ENCODE measurements at places on chromosomes 6 and 20.

DNA sequence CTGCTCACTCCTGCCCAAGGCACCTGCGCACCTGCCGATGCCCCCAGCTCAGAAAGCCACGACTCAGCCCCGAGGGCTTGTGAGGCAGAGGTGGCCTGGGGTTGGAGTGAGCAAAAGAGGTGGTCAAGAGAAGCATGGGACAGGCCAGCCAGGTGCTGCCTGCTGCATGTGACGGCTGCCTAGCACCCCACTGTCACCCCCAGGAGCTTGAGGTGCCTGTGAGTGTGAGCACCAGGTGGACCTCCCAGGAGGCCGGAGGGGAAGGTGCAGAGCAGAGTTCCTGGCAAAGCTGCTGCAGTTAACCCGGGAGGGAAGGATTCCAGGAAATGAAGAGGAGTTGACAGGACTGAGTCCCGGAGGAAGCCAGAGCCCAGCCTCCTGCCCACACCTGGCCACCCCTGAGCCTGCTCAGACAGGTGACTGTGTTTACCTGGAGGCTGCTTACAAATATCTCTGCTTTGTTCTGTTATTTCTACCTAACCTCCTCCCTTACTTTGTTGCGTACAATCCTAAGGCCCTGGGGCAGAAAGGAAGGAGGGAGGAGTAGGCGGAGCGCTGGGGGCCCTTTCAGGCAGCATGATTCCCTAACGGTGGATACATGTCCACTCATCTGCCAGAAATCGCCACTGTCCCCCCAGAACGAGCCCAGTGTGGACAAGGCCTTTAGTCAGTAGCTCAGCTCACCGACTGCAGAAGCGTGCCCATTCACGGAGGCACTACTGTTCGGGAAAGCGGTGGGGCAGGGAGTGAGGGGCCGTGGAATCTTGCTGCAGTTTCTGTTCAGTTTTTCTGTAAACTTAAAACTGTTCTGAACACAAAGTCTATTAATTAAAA, 87.5 kb upstream of the MPC1 start:
- no peak for DNase-seq

DNA sequence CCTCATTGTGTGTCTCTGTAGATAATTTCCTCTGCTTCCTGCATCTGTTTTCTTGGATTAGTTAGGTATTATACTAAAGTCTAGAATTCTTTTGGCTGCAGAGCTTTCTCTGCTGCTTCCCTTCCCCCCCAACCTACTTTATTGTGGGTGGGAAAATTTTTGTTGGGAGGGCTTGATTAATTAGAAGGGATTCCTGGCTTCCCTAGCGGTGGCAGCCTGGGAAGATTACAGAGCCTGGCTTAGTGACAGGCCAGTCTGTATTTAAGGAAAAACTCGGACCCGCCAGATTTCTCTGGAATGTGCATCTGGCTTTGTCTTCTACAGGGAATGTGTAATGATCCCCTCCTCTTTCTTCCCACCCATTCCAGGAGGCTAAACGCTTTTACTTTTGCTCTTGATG, 31.2 kb downstream of the SLX4IP start:
- DNase-seq, result no peak

- no peak for DNase-seq
Measured at GRCh38 chr20:44731657-44732056, 14.0 kb upstream of the KCNK15 start.

- no peak for DNase-seq
Measured at GRCh38 chr6:93177438-93177837, 241.9 kb downstream of the EPHA7 start.

- DNase-seq, result no peak
Measured at GRCh38 chr6:39209911-39210310, 19.4 kb downstream of the KCNK5 start.

DNA sequence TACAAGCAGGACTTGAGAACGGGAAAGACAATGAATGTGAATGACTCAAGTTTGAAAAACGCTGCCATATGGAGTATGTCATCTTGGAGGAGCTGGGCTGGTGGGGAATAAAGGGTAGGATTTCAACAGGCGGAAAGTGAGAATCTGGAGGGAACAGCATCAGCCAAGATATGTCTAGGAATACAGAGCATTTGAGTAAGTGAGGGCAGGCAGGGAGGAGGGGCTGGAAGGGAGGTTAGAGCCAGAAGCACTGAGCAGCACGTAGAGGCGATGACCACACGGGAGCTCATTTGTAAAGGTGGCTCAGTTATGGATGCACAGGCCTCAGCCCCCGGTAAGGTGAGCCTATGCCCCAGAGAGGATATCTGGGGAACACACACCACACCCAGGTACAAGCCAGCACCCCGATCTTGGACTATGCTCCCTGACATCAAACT, 115.1 kb downstream of the ZMYND8 start:
- no peak for DNase-seq

DNA sequence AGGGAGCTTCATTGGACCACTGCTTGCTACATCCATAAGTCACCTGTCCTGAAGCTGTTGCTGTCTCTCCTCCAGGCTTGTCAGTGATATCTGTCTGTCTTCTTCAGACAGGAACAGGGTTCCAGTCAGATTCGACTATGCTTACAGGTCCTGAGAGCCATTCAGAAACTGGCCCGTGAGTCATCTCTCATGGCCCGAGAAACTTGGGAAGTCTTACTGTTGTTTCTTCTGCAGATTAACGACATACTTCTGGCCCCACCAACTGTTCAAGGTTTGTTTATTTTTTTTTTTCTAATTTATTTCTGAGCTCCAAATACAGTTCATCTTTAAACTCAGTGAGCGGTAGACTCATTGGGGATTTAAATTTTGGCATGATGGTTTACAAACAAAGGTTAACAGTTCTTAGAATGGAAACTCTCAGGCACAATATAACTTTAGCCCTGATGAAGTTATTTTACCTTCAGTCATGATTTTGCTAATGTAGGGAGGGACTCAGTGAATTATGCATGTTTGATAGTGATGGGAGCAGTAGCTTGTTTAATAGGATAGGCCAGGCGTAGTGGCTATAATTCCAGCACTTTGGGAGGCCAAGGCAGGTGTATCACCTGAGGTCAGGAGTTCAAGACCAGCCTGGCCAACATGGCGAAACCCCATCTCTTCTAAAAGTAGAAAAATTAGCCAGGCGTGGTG, 24.7 kb downstream of the RALGAPB start:
- DNase-seq, result no peak

DNA sequence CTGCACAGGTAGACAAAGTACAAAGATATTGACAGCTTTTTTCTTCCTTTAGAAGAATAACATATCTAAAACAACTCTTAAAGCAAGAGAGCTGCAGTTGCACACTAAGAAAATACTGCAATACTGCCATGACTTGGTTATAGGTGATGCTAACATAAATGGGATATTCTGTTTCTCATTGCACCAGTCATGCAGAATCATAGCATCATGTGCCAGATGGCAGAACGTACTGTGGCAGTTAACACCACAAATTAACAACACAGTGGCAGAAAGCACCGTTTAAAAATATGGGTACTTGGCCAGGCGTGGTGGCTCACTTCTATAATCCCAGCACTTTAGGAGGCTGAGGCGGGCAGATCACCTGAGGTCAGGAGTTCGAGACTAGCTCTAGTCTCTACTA, 7.4 kb downstream of the ASXL1 start:
- no peak for DNase-seq

DNA sequence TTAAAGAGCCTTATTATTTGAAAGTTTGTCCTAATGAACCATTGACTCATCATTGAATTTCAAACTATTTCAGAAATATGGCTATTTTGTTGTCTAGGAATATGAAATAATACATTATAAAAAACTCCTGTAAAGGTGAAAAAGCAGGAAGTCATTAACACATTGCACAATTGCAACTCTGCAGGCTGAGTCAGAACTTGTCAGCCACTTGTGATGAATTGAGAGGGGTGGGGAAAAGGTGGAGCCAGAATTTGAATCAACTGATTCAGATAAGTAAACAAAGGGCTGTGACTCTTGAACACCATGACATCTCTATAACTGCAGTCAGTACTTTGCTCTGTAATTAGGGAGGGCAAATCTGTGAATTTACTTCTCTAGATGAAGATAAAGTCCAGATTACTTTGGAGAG, 6.0 kb downstream of the C6orf141 start:
- no peak for DNase-seq

GRCh38 chr20:50866831-50867230, 64.4 kb downstream of the ADNP start:
- no peak for DNase-seq

GRCh38 chr6:148864941-148865340, 118.1 kb downstream of the UST start:
- no peak for DNase-seq

DNA sequence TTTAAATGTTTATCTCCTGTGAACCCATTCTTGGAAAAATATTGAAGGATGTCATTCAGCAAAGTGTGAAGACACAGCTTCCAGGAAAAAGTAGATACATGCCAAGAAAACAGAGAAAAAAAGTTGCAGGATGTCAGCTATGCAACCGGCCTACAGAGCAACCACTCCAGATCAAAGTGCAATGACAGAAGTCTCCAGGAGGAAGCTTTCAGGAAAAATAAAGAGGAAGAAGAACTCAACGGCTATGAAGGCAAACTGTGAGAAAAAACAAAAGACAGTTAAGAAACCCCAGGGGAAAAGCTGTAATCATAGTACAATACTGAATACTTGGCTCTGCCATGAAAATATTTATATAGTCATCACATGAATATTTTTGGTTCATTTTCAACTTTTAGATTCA, 30.6 kb downstream of the REPS1 start:
- no peak for DNase-seq

GRCh38 chr6:117938311-117938995, 31.4 kb downstream of the SLC35F1 start:
- no peak for DNase-seq

DNA sequence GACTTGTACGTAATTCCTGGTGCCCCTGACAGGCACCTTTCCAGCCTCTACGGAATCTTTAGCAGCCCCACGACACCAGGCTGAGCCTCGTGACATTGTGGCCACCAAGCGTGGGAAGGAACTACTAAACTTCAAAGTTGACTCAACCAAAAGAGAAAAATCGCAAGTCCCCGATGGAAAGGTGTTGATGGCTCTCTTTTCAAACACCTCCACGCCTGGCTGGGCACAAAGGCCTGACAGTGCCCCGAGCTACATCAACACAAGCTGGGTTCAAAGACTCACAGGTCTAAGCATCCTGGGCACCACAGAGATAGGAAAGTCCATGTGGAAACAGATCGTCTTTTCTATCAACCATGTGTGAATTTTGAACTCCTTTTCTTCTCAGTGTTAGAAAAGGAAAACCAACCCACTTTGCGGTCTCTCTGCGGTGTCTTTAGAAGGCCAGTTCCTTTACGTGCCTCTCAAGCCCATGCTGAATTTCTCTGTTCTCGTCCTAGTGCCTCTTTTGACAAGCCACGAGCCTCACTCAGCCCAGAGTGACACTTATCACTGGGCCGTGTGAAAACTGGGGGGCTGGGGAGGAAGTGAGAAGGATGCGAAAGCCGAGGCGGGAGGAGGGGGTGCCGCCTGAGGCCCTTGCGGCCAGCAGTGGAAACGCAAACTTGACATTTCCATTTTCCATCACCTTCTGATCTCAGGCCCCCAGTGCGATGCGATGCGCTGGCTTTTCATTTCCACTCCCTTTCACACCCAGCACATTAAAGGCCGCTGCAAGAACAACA, 59.4 kb downstream of the GFOD1 start:
- peak; percentile 57 for DNase-seq

GRCh38 chr20:38242848-38243708, 17.5 kb downstream of the KIAA1755 start:
- DNase-seq, result no peak

DNA sequence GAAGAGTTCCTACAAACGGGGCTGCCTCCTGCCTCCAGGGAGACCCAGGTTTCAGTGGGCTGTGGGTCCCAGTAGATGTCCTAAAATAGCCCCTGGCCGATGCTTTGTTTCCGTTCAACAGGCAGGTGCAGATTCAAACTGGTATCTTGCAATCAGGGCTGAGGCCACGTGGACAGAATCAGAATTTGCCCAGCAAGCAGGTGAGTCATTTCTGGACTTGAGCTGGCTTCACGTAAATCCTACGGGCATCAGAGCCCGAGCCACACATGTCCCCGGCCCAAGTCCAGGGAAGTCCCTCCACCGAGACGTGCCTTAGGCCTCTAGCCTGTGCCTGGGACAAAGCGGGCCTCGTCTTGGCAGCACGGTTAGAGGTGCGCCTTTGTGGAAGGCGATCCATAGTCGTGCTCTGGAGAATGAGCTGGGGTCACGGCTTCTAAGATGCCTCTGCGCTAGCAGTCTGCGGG, 101.6 kb upstream of the FRMD1 start:
- peak; percentile 47 for DNase-seq

GRCh38 chr6:165229216-165229615, 80.2 kb downstream of the C6orf118 start:
- DNase-seq, result no peak

GRCh38 chr6:33668914-33669313, 42.6 kb downstream of the UQCC2 start:
- no peak for DNase-seq

DNA sequence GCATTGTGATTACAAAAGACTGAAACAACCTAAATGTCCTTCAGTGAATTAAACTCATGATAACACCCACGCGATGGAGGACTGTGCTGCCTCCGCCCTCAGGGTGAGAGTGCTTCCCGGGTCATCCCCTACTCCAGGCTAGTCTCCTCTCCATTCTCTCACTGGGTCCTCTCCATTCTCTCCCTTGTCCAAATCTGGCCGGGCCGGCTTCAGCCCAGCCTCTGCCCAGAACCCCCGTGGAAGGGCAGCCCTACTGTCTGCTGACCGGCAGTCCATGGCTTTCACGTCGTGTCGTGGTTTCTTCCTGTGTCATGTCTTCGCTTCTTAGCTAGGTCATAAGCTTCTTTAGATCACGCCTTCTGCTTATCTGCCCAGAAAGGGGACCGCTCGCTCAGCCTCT, 74.8 kb downstream of the CDC5L start:
- no peak for DNase-seq

DNA sequence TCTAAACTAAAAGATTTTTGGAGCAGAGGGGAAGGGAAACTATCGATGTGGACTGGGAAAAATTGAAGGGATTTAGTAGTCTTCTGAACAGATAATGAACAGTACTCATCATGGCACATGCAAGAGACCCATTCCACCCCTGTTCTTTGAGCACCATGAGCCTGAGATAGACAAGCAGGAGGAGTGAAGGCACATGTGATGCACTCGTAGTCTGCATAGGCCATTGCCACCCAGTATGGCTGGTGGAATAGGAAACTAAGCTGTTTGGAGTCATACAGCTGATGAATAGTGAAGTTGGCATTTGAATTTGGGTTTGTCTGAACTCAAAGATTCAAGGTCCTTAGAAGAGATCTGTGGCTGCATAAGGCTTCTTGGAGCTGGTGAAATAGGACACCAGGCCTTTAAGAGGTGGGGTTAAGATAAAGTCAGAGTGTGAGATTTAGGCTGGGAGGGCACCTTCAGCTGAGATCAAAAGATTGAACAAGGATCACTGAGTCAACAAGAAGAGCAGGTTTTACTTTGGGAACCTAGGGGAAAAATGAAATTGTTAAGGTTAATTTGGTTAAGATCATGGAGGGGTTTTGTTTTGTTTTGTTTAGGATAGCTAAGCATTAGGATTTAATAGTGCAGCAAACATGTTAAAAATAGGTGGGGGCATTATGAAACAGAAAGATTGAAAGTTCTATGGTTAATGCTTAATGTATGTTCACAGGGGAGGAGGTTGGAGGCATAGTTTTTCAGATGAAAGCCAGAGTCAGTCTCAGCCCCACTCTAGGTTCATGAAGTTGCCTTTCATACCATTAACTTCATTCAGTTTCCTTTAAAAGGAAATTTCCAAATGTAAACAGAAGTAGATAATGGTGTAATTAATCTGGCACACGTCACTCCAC, 148.8 kb downstream of the ARID1B start:
- no peak for DNase-seq

- DNase-seq, result no peak
Measured at GRCh38 chr6:140071601-140072062, 697.2 kb upstream of the CITED2 start.

All from aorta (tissue), 5 donors.